SK-N-DZ (cell line): ENCODE measurements at places on chromosomes 7 and 10.

GRCh38 chr7:71454981-71455380, 323.0 kb downstream of the GALNT17 start:
- no peak for DNase-seq

DNA sequence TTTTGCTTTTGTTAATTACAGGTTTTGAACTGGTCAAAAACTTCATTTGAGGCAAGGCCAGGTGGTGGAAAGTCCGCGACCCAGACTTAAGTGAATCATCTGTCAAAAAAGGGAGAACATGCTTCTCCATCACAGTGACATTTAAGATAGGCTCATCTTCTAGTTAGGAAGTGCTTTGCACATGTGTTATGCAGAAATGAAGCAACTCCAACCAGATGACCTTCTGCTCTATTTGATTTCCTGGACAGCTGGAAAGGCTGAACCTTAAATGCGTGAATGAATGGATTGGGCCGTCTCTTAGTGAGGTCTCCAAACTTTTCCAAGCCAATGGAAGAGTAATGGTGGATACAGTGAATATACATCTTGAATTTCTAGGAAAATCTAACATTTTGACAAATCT, 101.6 kb upstream of the FAM13C start:
- peak; percentile 17 for DNase-seq

- DNase-seq = no peak
These were observed 45.6 kb downstream of the TPST1 start for GRCh38 chr7:66250711-66251110.

DNA sequence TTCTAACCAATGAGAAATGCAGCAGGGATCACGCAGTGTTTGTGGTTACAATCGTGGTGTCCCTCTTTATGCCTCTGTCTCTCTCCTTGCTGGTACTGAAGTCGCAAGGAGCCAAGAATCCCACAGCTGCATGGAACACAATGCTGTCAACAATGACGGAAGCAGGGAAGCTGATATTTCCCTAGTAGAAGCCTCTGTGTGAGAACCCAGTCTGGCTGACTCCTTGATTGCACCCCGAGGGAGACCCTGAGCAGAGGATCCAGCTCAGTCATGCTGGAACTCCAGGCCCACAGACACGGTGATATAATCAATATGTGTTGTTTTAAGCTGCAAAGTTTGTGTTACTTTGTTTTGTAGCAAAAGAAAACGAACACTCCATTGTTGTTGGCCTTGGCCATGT, 677.9 kb downstream of the PARD3 start:
- no peak for DNase-seq

- DNase-seq = peak; percentile 76
These were observed 296.8 kb upstream of the CACNA2D1 start for GRCh38 chr7:82740246-82740848.

GRCh38 chr10:12564173-12564572, 214.8 kb downstream of the CAMK1D start:
- DNase-seq = no peak

GRCh38 chr10:100338434-100339036, 8.5 kb upstream of the SCD start:
- peak; percentile 75 for DNase-seq
